ENCODE measurements at places on chromosomes 1 and 21.
A peak's percentile ranks its signal among the peaks of the same experiment; 100 is the strongest.

DNA sequence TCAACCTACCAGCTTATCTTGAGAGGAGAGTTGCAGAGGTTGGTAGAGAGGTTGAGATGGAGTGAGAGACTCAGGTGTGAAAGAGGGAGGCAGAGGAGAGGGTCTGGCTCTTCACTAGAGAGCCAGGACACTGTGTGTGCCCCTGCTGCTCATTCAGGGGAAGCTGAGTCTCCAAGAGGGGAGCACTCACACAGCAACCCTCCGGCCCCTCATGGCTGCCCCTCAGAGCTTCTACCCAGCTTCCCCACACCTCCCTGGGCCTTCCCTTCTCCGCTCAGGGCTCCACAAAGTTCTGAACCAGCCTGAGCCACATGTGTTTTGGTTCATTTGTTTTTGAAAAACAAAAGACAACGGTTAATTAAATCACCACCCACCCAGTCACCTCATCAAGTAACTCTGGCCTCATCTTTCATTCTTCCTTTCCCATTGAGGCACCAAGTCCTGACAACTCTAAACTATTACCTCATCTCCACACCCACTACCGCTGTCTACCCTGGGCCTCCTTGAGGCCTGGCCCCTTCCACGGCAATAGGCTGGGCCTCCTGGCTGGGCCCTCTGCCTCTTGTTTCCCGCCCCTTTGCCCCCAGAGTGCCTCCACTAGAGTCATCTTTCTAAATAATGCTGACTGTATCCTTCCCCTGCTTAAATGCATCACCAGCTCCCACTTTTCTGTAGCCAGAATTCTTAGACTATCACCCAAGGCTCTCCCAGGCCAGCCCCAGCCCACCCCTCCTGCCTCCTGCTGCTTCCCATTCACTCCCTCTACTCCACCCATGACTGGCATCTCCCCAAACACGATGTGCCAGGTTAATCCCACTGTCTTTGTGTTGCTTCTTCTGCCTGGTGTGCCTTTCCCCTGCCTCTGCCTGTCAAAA lies 33.0 kb downstream of the TNNT2 start:
- no peak for DNase-seq

DNA sequence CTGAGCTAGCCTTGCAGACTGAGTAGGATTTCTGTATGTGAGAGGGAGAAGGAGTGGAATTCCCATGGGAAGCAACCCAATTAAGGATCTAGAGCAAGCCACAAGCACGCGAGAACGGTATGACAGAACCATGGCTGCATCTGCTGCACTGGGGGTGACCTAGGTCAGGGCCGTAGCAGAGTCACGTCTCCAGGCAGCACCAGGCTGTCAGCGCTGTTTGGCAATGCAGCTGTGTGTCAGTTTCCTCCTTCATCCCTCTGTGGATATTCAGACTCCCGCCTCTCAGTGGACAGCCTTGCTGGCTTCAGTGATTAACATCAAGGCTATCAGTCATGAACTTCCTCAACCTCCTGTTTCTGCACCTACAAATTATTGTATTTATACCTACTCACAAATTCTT lies 118.1 kb upstream of the PPP2R5A start:
- no peak for DNase-seq

DNA sequence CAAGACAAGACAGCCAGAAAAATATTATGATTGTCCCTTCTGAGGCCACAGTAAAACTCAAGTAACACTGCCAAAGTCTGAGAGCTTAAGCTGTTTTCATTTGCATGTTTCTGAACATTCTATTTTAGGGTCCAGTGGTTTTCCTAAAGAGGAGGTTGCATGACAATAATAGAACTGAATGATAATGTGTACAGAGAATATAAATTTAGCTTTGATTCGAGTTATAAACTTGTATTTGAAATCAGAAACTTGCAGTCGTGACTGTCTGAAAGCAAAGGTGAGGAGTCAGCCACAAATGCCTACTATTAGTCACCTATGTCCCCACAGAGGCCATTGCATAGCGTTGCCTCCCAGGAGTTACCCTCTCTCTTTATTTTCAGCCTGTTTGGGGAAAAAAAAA lies 363.1 kb upstream of the ADGRL2 start:
- no peak for DNase-seq

DNA sequence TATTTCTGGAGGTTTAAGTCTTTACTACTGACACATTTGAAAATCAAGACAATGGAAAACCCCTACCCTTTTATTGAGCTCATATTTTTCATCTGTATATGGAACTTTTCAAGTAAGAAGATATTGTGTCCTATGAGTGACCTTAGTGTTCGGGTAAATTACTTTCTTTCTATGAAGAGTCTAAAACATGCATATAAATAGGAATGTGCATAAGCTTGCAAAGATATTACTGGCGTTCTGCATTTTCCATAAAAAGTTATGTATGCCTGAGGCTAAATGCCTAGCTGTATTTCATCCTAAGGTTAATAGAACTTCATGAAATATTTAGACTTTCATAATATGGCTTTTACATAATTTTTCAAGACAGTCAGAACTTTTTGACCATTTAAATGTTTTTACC lies 495.8 kb upstream of the ADAMTS5 start:
- no peak for DNase-seq

DNA sequence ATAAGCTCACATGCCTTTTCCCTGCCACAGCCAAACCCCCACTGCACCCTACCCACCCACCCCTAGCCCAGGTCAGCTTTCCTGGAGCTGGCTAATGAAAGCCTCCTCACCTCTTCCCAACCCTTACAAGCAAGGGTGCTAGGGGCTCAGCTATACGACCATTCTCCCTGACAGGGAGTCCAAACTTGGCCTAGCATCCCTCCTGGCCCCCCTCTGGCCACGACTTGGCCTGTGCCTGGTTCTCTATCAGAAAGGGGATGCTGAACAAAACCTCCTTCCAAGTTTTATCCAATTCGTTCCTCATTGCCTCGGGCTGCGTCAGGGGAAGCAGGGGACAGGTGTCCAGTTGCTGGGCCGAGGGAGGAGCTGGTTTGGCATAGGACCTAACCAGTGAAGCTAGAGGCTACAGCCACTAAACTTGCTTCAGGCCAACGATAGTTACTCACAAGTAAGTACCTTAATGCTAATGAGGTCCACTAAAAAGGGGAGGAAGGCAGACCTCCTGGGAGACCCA lies 8.6 kb downstream of the TMEM81 start:
- no peak for DNase-seq

GRCh38 chr1:243315455-243315854 lies 59.6 kb downstream of the SDCCAG8 start:
- no peak for DNase-seq

DNA sequence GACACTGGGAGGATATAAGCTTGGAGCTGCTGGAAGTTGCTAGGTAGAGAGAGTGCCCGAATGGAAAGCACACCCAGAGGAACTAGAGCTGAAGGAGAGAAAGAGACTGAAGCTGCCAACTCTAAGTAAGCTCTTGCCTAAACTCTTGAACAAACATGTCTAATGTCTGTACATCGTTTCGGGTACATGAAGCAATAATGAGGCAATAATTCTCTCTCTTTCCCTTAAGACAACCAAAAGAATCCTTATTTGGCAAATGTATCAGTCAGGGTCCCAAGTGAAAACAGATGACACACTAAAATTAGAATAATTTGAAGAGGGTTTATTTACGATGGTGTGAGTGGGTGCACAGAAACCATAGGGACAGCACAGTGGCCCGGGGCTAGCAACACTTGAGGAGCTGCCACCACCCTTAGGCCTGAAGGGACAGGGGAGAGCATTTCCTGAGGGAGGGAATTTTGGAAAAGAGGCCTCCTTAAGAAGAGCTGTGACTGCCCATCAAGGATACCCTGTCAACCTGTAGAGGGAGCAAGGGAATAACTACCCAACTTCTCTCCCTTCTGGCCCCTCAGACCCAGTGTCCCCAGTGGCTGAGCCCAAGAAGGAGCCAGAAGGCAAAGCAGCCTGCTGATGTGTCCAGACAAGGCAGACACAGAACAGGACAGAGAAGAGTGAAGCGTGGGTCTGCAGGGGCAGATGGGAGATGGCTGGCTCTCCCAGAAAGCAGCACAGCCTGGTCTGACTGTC lies 36.1 kb upstream of the KHDRBS1 start:
- no peak for DNase-seq

DNA sequence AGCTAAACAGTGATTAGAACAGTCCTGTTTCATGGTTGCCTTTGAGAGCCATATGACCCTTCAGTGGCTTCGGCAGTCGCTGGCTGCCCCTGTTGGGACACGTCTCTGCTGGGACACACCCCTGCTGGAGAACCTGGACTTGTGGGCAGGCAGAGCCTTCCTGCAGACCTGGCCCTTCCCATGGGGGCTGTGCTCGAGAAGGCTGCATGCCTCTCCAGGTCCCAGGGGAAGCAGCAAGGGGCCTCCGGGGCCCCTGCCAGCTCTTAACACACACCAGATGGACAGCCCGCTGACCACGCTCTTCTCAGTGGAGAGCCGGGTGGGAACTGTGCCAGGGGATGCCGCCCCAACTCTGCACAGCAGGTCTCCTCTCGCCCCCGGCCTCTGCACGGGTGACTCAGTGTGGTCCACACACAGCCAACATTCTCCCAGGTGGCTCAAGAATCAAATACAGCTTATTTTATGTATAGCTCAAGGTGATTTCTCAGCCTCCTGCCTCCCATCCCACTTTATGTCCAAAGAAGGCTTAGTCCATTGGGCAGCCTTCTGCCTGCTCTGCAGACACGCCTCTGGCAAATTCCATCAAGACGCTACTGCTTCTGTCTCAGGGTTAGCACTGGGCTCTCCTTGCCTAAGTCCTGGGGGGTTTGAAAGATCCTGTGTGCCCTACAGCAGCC lies 450.8 kb downstream of the KIF26B start:
- DNase-seq, result no peak

GRCh38 chr1:8858888-8859706 lies 19.4 kb downstream of the ENO1 start:
- DNase-seq, result peak; percentile 21

- no peak for DNase-seq
These were observed 75.2 kb downstream of the MPZL1 start for GRCh38 chr1:167797015-167797414.

DNA sequence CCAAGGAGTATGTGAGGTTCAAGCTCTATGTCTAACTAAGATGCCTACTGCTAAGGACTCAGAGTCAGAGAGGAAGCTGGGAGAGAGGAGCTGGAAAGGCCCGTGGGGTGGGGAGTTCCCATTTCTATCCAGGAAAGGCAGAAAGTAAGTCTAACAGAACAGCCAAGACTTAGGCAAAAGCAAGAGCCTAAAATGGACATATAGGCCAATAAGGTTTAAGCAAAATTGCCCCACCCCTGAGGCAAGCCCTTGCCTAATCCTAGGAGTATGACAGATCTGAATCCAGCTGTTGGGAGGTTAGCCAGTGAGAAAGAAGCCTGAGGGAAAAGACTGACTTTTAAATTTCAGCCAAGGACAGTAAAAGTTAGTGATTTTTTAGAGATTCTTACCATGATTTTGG lies 1.6 kb upstream of the KLHDC9 start:
- DNase-seq, result no peak

- no peak for DNase-seq
These were observed 519.5 kb downstream of the SMYD3 start for GRCh38 chr1:245987577-245987976.

DNA sequence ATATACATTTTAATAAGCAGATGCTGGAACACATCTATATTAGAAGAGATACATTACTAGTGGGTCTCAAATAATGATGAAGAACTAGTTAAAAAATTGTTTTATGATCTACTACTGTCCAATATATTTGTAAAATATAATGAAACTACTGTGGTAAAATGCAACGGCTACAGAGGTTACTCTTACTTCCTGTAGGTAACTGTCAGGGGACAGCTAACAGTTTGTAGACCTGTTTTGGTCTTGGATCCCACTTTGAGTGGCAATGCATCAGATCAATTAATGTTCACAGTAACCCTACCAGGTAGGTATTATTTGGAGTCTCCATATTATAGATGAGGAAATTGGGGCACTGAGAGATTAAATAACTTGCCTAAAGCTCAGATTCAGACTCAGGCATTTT lies 26.7 kb upstream of the MYSM1 start:
- DNase-seq, result no peak

DNA sequence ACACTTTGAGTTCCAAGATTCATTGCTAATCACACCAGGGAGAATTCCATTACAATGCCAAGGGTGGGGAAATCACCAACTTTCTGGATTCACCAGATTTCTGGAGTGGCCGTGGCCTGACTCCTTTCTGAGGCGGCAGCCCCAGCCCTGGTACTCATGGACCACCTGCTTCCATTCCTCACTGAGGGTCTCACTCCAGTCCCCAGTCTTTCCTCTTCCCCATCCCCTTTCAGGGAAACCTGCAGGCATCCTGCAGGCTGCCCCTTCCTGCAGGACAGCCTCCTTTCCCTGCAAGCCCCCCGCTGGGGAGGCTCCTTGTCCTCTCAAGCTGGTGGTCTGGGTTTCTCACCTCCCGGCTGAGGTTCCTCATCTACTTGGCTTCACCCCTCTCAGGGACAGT lies 12.7 kb upstream of the CDK18 start:
- DNase-seq, result no peak

DNA sequence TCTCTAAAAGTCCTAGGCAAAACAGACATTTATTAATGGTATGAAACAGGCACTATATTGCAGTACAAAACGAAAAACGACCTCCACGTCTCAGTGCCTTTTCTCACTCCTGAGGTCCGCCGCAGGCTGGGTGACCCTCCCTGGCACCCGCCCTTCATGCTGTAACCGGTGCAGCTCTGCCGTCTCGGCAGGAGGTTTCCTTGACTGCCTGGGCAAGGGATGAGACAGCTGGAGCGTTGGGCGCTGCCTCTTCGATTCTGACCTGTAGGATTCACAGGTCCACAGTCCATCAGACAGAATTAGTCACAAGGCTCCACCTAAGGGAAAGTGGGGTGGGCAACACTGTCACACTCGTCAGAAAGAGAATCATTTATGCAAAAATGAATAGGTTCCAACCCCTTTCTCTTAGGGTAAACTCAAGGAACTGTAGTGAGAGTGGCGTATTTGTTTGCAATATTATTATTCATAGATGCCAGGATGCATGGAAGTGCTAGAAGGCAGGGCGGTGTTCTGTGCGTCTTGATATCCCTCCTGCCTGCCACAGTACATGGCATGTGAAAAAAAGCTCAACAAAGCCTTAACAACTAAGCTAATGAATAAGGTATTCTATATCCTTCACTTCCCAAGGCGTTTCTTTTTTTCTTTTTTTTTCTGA lies 23.5 kb upstream of the ZBTB18 start:
- no peak for DNase-seq

DNA sequence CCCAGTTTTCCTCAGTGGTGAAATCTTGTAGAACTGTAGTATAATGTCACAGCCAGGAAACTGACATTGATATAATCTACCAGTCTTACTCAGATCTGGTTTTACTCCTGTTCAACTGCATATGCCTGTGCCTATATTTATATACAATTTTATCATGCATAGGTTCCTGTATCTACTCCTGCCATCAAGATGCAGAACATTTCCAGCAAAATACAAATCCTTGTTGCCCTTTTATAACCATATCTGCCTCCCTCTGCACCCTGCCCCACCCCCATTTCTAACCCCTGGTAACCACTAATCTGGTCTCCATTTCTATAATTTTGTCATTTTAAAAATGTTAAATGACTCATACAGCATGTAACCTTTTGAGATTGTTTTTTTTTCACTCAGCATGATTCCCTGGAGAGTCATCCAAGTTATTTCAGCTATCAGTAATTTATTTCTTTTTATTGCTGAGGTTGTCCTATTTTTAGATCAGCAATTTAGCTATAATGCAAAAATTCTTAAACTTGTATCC lies 8.1 kb downstream of the UTP25 start:
- no peak for DNase-seq
